ENCODE measurements at places on chromosomes 13 and 19. TPM values are rescaled to one million over a fixed set of nuclear protein-coding genes. Genes with fewer than 3 reads are reported as not detected.

Gene ZNF665
- total RNA-seq: 1.1 TPM

Gene PDX1
- not detected for total RNA-seq

Gene KLK2
- not detected for total RNA-seq

Gene DMKN
- total RNA-seq: 0.45 TPM

Gene SIGLEC11
- 0.37 TPM for total RNA-seq

Gene TNFSF13B
- 1.5 TPM for total RNA-seq

Gene ZNF829
- 0.92 TPM for total RNA-seq

Gene PDE4C
- total RNA-seq: 2.5 TPM

Gene SMIM44
- not detected for total RNA-seq

Gene N4BP2L1
- total RNA-seq: 3.3 TPM

Gene NACC1
- 32.3 TPM for total RNA-seq

Gene KBTBD7
- 3.8 TPM for total RNA-seq

Gene COPE
- total RNA-seq: 108 TPM

Gene SYNGR4
- not detected for total RNA-seq

Gene LRG1
- 0.53 TPM for total RNA-seq

Gene TUBA3C
- not detected for total RNA-seq

Gene SNRPA
- 32.1 TPM for total RNA-seq

Gene CPT1C
- total RNA-seq: 0.79 TPM

Gene PLIN5
- 61.7 TPM for total RNA-seq

Gene TTYH1
- 0.67 TPM for total RNA-seq

Gene BICRA
- 13.8 TPM for total RNA-seq

Gene MISP
- total RNA-seq: 0.08 TPM

Gene A1BG
- total RNA-seq: 5.0 TPM

Gene ERF
- total RNA-seq: 10.0 TPM

Gene FBXO17
- 2.2 TPM for total RNA-seq

Gene PRDX2
- total RNA-seq: 419 TPM

Gene TMEM238
- 0.75 TPM for total RNA-seq

Gene ZNF285
- 1.8 TPM for total RNA-seq

Gene NAT14
- total RNA-seq: 2.6 TPM

Gene ACP7
- not detected for total RNA-seq

Gene ZNF98
- not detected for total RNA-seq

Gene GGACT
- 1.6 TPM for total RNA-seq

Gene FAM216B
- not detected for total RNA-seq

Gene ZSCAN4
- total RNA-seq: not detected

Gene CEACAM8
- 0.25 TPM for total RNA-seq

Gene RNF126
- total RNA-seq: 51.6 TPM

Gene ZNF554
- 3.5 TPM for total RNA-seq

Gene ZNF536
- total RNA-seq: 0.34 TPM

Gene ICAM4
- not detected for total RNA-seq

Gene TRPC4
- 0.11 TPM for total RNA-seq

Gene N4BP2L2
- 153 TPM for total RNA-seq

Gene RINL
- total RNA-seq: 2.4 TPM

Gene LPAR6
- 5.1 TPM for total RNA-seq

Gene SOX21
- total RNA-seq: not detected

Gene ZNF738
- 0.74 TPM for total RNA-seq

Gene C19orf38
- 1.5 TPM for total RNA-seq

Gene CEACAM3
- not detected for total RNA-seq

Gene MYO16
- total RNA-seq: 0.46 TPM

Gene SELENOV
- not detected for total RNA-seq

Gene ZNF835
- 0.74 TPM for total RNA-seq

Gene ATP8B3
- 0.30 TPM for total RNA-seq

Gene SIGLEC9
- total RNA-seq: 0.73 TPM

Gene TECR
- total RNA-seq: 209 TPM

Gene PSMD8
- total RNA-seq: 815 TPM

Gene FUT2
- total RNA-seq: not detected

Gene PRRG2
- total RNA-seq: 0.24 TPM

All from psoas muscle (tissue), 8 donors.